ENCODE measurements at places on chromosomes 7 and 10.

- no peak for DNase-seq
Measured at GRCh38 chr10:86127274-86127819, 239.2 kb downstream of the GRID1 start.

DNA sequence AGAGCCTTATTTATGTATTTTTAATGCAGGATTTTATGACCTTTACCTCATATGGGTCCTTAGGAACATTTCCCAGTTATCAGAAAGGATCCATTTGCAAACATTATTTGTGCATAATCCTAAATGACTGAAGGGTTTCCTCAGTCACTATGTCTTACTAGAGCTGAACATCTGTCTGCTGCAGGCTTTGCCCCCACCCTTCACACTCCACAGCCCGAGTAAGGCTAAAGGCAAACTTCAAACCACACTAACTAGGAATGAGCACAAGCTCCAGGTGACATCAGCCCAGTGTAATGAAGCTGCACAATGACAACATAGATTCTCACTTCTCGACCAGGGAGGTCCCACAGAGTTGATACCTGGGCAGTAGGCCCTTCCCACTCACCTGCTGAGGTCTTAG is 491.3 kb upstream of the MKI67 start:
- no peak for DNase-seq

DNA sequence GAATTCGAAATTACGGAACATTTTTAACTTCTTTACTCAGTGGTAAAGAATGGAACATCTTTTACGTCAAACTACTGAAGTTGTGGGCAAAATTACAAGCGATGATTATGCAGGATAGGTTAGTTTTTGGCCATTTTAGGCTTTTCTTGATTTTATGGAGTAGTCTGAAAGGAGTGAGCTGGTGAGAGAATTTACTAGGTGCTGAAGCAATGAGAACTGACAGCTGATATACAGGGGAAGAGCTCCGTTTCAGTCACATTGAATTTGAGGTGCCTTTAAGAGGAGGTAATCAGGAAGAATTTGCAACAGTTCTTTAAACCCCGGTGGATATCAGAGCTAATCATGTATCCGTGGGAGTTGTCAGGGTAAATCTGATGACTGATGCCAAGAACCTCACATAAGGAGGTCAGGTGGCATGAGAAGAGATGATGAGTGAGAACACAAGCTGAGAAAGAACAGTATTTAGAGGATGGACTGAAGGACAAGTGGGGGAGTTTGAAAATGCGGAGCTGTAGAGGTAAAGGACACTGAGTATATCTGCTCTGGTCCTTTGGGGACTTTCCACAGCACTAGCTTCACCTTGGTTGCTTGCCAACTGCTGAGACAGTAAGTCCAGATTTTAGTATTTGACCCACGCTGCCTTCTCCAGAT is 104.3 kb downstream of the AHR start:
- DNase-seq, result no peak

DNA sequence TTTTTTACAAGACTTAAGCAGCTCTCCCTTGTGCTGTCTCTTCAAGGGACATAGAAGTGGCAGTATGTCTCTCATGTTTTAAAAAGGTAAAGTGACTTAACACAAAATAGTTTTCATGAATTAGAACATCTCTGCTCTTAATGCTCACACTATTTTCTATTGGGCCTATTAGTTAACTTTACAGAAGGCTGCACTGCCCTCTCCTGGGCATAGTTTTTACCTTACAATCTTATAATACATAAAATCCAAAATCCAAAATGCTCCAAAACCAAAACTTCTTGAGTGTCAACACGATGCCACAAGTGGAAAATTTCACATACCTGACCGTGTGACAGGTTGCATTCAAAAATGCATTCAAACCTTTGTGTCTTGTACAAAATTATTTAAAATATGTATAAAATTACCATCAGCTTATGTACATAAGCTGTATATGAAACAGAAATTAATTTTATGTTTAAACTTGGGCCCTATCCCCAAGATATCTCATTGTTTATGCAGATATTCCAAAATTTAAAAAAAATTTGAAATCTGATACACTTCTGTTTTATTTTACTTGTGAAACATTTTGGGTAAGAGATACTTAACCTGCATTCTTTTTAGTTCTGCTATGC is 25.8 kb downstream of the TES start:
- DNase-seq, result peak; percentile 44

GRCh38 chr7:117472335-117472734 is 7.5 kb upstream of the CFTR start:
- no peak for DNase-seq

- no peak for DNase-seq
Measured at GRCh38 chr7:17773289-17773626, 167.0 kb downstream of the SNX13 start.

DNA sequence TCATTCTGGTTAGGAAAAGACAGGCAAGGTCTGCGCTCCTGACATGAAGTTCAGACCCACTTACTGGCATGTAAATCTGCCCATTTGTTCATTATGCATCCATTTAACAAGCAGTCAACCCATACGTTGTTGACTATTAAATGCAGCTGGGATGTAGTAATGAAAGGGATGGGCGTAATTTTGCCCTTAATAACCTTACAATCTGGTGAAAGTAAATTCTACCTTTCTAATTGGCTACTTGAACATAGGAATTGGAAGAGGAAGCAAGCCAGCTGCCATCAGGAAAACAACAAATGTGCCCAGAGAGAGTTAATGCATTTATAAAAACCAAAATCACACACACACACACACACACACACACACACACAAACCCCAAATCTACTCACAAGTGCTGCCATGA is 170.2 kb upstream of the PITRM1 start:
- no peak for DNase-seq

GRCh38 chr10:80739328-80739727 is 201.6 kb downstream of the SH2D4B start:
- DNase-seq, result no peak

- DNase-seq, result peak; percentile 85
Measured at GRCh38 chr10:117972168-117972837, 74.4 kb downstream of the RAB11FIP2 start.

- no peak for DNase-seq
Measured at GRCh38 chr10:34029455-34029854, 695.0 kb upstream of the NRP1 start.

DNA sequence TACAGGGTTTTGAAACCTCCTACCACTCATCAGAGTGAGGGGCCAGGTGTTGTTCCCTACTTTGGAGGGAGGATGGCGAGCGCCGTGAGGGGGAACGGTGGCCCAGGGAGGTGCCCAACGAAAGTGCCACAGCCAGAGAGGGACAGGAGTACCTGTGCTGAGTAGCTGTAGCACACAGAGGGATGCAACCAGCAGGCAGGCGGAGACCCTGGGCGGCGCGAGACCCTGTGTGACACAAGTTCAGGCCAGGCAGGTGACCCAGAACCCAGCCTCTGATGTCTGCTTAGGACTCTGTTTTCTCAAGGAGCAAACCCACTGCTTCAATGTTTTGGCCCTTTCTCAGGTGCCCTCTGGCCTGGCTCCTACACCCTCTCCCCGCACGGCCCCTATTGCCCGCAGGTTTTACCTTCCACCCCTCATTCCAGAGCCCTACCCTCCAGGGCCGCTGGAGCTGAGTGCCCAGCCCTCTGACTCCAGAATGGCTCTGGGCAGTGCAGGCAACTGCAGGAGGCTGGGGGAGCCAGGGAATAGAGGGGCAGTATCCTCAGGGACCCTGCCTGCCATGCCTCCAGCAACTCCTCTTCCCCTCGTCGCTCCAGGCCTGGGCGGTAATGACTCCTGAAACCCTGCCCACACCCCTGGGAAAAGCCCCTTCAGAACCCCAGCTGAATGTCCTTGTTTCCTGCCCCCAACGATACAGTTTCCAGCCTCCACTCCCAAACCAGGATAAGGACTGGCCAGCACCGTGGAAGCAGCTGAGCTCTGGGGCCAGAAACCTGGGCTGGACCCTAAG is 164.1 kb upstream of the RHEB start:
- no peak for DNase-seq

- no peak for DNase-seq
Measured at GRCh38 chr7:47347346-47347745, 234.6 kb downstream of the TNS3 start.

GRCh38 chr10:118310822-118311221 is 31.3 kb downstream of the FAM204A start:
- DNase-seq, result no peak

DNA sequence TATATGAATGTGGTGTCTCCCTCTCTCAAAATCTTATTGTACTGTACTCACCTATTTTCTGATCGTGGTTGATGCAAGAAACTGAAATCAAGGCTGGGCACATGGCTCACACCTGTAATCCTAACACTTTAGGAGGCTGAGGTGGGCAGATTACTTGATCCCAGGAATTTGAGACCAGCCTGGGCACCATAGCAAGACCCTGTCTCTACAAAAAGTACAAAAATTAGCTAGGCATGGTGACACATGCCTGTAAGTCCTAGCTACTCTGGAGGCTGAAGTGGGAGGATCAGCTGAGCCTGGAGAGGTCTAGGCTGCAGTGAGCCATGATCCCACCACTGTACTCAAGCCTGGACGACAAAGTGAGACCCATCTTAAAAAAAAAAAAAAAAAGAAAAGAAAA is 16.0 kb downstream of the MMRN2 start:
- no peak for DNase-seq

- no peak for DNase-seq
Measured at GRCh38 chr7:28132959-28133870, 47.4 kb downstream of the JAZF1 start.

DNA sequence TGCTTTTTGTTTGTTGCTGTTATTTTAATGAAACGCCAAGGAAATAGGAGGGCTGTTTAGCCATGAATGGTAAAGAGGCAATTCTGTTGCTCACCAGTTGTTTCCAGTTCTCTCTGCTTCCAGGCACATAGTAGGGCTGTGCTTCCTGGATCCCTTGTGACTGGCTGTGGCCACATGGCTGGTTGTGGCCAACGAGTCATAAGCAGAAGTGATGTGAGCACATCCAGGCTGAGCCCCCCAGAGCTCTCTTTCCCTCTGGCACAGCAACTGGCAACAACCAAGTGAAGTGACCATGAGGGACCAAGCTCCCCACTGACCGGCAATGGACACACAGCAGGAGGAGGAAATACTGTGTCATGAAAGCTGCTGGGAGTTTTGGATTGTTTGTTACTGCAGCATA is 10.3 kb downstream of the GRID1 start:
- no peak for DNase-seq

- DNase-seq, result no peak
Measured at GRCh38 chr10:5533098-5533731, 8.5 kb downstream of the CALML3 start.

DNA sequence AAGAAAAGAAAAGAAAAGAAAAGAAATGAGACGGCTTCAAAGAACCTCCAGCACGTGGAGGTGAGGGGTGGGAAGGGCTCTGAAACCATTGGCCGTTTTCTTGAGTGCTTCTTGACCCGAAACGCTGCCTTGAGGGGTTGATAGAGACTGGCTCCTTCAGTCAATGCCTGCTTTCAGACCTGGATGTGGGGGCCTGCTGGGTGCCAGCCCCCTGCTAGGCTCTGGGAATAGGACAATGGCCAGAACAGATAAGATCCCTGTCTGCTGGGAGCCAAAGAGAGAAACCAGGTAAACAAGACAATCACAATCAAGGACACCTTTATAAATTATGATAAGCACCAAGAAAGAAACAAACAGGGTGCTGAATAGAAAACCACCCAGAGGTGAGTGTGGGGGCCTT is 27.7 kb downstream of the ZMIZ1 start:
- no peak for DNase-seq

- DNase-seq, result no peak
Measured at GRCh38 chr10:101859530-101859929, 15.9 kb upstream of the KCNIP2 start.

- DNase-seq, result peak; percentile 21
Measured at GRCh38 chr7:133300088-133300487, 47.2 kb downstream of the EXOC4 start.
